ENCODE measurements at places on chromosomes 5 and 9. TPM values are rescaled to one million over a fixed set of nuclear protein-coding genes. Genes with fewer than 3 reads are reported as not detected.

DNA sequence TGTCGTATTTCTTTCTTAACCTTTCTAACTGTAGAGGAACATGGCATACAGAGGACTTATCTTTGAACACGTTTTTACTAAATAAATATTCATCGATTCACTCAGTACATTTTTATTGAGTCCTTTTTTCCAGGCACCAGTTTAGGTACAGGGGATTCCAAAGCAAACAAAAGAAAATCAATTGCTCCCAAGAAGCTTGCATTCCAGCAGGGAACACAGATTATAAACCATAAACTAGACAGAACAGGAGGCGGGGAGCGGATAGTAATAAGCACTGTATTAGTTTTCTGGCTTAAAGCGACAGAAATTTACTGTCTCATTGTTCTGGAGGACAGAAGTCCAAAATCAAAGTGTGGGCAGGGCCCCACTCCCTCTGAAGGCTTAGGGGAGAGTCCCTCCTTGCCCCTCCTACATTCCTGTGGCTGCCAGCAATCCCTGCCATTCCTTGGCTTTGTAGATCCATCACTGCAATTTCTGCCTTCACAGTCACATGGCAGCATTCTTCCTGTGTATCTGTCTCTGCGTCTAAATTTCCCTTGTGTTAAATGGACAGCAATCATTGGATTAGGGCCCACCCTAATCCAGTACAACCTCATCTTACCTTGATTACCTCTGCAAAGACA, 115.5 kb downstream of the COL23A1 start:
- DNase-seq, result no peak
- H3K36me3 ChIP-seq, result peaks cover 1% of the 10 kb centered on the region
- no peak overlapping the region for H3K4me3 ChIP-seq
- H3K27me3 ChIP-seq, result peaks cover 8% of the 10 kb centered on the region
- peaks cover 21% of the 10 kb centered on the region for H3K4me1 ChIP-seq

DNA sequence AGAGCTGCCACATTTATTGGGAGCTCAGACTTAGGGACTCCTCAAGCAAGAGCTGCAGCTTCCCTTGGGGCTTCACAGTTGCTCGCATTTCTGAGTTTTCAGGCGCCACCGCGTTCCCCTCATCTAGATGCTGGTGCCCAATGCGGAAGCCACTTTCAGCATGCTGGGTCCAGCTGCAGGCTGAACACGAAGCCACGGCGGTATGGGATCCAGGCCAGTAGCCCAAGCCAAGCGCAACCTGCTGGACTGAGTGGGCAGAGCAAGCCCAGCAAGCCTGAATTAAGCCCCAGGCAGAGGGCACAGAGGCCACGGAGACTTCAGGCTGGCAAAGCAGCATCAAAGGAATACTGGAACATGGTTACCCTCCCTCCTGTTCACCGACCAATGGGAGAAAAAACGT, 391.5 kb downstream of the HTR1A start:
- H3K27me3 ChIP-seq, result no peaks in the 10 kb centered on the region
- H3K4me3 ChIP-seq, result no peak overlapping the region
- no peaks in the 10 kb centered on the region for H3K36me3 ChIP-seq
- H3K4me1 ChIP-seq, result no peaks in the 10 kb centered on the region
- no peak for DNase-seq

DNA sequence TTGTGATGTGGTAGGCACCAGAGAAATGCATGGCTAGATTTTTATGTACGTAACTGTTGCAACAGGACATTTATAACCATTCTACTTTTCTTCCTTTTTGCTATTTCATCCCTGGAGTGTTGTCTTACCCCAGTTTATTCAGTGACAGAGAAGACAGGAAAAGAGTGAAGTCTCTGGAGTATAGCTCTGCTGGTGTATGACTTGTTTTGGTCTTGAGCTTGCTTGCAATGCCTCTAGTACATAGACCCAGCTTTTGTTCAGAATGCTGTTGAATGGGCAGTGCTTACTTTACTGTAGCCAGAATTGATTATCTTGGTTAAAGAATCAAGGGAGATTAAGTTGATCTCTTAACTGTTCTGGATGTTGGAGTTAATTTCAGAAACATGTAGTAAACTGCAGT, 94.3 kb downstream of the PBX3 start:
- no peak for DNase-seq
- no peak overlapping the region for H3K27ac ChIP-seq
- H3K36me3 ChIP-seq, result no peaks in the 10 kb centered on the region
- H3K4me1 ChIP-seq, result peaks cover 29% of the 10 kb centered on the region
- H3K27me3 ChIP-seq, result no peaks in the 10 kb centered on the region

ADAMTS19 gene
- 32.6 TPM for total RNA-seq

DNA sequence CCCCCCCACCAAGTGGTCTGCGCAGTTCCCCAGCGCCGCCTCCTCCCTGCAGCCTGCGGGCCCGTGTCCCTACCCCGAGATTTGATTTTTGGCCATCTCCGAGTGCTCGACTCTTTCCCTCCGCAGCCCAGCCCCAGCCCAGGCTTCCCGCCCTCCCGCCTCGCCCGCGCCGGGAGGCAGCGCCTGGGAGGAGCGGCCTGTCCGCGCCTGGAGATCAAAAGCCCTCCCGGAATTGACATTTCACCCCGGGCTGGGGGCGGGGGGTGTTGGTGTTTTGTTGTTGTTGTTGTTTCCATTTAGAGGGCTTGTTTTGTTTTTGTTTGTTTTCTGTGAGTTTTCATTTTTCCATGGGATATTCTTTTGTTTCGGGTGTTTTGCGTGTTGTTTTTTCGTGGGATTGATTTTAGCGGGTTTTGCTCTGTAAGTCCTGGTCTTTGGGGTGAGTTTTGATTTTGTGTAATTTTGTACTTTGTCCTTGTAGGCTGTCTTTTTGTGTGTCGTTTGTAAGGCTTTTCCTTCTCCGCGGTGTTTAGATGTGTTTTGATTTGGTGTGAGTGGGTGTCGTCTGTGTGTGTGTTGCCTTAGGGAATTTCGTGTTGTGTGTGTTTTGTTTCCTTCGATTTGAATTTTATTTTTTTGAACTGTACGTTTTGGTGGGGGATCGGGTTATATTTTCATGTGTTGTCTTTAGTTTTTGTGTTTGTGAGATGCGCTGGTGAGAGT, 1.7 kb upstream of the PAX5 start:
- H3K36me3 ChIP-seq, result no peaks in the 10 kb centered on the region
- H3K27me3 ChIP-seq, result peaks cover 96% of the 10 kb centered on the region
- peaks cover 9% of the 10 kb centered on the region for H3K4me1 ChIP-seq
- peak overlapping the region; percentile 34 for H3K27ac ChIP-seq

GRCh38 chr5:64147379-64147778, 18.3 kb upstream of the RNF180 start:
- no peak for DNase-seq
- H3K27me3 ChIP-seq, result no peaks in the 10 kb centered on the region
- H3K4me1 ChIP-seq, result no peaks in the 10 kb centered on the region
- no peak overlapping the region for H3K4me3 ChIP-seq
- no peaks in the 10 kb centered on the region for H3K36me3 ChIP-seq

DNA sequence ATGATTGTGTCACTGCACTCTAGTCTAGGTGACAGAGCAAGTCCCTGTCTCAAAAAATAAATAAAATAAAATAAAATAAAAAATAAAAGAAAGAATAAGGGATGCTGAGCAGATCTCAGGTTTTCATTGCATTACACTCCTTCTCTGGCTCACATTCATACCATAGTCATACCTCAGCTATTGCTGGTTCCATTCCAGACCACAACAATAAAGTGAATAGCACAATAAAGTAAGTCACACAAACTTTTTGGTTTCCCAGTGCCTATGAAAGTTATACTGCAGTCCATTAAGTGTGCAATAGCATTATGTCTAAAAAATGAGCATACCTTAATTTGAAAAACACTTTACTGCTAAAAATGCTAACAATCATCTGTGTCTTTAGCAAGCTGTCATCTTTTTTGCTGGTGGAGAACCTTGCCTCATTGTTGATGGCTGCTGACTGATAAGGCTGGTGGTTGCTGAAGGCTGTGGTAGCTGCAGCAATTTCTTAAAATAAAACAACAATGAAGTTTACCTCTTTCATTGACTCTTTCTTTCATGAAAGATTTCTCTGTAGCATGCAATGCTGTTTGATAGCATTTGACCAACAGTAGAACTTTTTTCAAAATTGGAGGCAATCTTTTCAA, 415.7 kb downstream of the ZNF608 start:
- DNase-seq, result no peak
- H3K27ac ChIP-seq, result no peak overlapping the region
- H3K36me3 ChIP-seq, result peaks cover 1% of the 10 kb centered on the region

Measured in progenitor cell of endocrine pancreas (in vitro differentiated cells).